AG04449 (cell line): ENCODE measurements at places on chromosomes 12 and 14.

GRCh38 chr12:98998697-98999299, 353.7 kb downstream of the APAF1 start:
- peak; percentile 3 for DNase-seq

DNA sequence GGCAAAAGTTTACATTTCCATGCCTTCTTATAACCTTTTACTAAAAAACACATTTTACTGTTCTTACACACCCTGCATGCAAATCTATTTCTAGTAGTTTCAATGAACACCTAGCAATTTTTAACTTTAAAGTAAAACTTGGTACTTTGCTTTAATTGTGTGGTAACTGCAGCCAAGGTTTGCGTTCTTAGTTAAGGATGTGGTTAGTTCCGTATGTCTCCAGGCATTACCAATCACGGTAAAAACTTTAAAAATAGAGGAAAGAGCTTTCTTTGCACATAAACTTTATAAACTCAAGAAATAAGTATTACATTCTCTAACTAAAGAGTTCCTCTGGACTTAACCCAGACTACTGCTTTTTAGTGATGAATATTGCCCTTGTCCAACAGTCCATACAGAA, 795.2 kb downstream of the SLC16A7 start:
- DNase-seq = no peak

GRCh38 chr14:105068818-105069217, 3.6 kb upstream of the GPR132 start:
- DNase-seq = no peak

DNA sequence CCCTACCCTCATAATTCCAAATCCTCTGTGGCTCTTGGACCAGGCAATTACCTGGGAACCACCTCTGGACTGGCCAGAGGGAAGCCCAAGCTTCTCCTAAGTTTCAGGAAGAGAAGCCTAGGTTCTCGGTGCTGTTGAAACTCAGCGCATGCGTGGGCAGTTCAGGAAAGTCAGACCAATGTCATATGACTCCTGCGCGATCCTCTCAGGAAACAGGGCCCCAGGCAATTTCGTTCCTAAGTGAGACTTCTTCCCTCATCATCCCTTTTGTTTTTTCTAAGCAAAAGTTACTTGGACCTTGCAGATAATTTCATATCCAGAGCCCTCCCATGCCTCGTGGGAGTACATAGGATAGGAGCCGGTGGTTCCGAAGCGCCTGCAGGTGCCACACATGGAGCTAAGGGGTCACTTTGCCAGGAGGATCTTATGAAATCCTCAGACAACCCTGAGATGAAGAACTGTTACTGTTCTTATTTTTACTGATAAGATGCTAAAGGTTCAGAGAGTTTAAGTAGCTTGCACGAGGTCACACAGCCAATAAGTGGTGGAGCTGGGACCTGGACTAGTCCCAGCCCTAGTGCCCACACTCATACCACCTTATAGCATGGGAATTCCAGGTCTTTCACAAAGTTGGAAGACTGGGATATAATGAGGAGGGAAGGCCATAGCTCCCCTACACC, 168.2 kb downstream of the ZFP36L1 start:
- no peak for DNase-seq

DNA sequence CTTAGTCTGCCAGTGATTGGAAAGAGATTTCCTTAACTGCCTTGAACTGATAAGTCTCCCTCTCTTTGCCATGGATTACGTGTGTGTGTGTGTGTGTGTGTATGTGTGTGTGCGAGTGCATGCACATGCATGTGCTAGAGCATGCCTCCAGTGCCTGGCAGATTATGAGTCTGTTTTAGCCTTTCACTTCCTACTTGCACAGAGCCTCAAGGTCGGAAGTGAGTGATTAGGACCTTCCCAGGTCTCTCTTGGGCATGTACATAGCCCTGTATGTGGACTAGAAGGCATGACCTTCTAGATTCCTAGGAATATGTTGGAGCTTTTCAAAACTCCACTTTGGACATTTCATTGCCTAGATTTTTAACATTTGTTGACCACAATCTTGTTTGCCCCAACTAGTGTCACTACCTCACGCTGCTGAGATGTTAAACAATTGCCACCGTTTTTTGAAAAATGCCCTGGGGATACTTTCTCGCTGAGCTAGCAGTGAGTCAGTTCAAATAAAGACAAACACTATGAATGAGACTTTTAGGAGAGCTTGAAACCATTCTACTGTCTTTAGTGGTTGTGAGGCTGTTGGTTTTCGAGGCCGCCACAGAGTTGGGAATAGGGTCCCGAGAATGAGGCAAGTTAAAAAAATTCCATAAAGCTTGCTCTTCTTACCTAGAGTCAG, 28.2 kb downstream of the KIAA0586 start:
- DNase-seq = no peak

DNA sequence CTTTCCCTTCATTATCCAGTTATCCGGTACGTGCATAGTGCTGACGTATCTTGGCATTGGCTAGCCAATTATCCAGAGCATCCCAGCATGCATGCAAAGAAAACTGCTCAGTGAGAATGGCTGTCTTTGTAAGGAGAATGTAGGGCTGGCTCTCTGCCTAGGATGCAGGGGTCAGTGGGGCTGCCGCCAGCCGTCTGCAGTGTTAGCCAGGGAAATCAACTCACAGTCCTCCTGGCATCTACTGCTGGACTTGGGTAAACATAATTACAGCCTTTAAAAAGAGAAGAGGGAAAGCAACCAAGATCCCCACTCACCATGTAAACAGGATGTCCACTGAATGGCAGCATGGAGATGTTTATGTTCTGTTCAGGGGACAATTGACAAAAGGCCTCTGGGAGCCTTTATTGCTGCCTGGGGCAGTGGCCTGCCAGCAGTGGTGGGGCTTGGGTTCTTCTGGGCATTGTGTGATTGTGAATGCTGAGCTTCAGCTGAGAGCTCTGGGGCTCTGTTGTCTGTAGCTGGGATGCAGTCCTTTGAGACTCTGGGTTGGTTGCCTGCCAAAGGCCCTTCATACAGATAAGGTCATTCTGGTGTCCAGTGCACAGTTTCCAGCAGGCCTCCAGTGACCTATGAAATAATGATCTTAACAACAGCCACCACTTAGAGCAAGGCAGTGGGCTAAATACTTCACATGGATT, 121.8 kb downstream of the TBC1D30 start:
- DNase-seq = no peak

GRCh38 chr12:6928703-6929407, 1.1 kb downstream of the ATN1 start:
- no peak for DNase-seq

DNA sequence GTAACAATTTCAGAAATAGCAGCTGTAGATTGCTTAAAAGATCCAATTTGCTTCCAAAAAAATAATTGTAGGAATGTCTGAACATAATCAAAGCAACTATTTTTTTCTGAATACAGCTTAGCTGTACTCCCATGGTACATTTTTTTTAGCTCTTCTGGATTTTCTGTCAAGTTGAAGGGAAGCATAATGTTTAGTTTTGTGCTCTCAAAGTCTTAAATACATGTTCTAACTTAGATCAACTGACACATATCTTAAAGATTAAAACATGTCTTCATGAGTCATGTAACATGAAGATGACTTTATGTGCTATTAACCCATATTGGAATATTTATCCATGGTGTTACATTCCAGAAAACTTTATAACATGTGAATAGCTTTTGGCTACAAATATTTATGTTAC, 255.7 kb downstream of the BTG1 start:
- no peak for DNase-seq

- no peak for DNase-seq
Observed at GRCh38 chr12:99453836-99454538, 193.6 kb upstream of the GARIN6 start.

GRCh38 chr12:89261982-89262381, 90.3 kb downstream of the DUSP6 start:
- no peak for DNase-seq

DNA sequence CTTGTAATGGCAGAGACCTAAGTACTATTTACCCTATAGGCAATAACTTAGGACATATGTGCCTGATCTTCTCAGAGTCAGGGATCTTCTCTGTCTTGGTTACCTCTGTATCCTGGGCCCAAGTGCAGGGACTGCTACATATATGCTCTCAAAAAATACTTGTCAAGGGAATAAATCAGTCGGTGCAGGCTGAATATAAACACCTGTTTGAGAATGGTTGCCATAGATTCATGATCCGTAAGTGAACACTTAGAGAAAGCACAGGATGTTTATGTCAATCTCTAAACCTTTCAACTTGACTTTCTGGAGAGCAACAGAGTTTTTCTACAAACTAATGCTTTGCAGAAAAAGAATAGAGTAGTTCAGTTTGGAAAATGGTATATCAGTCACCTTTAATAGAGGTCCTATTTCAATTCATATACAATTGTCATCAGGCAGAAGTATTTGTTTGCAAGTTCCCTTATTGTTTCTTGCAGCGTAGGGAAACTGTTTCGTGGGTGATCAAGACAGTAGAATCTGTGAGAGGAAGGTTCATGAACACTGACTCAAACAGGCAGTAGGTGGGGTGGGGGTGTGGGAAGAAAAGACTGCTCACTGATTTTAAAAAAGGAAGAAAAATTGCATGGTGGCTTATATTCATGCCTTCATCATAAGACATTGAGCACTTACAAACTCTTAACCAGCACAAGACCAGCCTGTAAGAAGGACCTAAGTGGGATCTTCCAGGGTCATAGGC, 6.0 kb upstream of the UBE2N start:
- DNase-seq = no peak

- peak; percentile 16 for DNase-seq
Observed at GRCh38 chr12:51714666-51715065, 123.6 kb downstream of the SCN8A start.

DNA sequence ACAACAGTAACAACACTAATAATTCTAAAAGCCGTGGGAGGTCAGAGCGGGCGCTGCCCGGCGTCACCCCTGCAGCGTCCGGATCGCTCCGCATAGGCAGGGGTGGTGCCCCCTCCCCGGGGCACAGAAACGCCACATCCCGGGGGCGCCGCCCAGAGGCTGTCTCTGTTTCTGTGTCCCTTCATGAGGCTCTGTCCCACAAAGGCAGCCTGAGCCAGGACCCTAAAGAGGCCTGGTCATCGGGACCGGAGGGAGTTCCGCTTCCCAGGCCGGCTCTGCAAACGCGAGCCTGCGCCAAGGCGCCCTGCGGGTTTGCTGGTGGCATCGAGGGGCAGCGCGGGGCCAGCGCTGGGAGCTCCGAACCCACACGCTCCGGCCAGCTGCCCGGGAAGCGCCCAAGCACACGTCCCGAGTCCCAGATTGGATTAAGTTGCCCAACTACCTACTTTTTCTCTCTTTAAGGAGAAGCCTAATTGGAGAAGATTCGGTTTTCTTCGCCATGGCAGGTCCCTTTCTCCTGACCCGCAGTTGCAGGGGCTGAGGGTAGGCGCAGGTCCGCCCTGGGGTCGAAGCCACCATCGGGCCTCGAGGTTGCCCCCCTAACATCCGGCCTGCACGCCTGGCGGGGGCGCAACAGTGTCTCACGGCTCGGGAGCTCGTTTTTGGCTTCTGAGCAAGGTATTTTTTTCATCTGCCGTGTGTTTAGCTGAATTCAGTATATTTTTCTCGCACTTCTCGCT, 421.7 kb downstream of the VRK1 start:
- no peak for DNase-seq
